Activated T-cell treated with anti-CD3 and anti-CD28 coated beads, Interleukin-2, amount 50 U/mL, for 48 hours (primary cell): ENCODE measurements at places on chromosomes 3 and 15.

DNA sequence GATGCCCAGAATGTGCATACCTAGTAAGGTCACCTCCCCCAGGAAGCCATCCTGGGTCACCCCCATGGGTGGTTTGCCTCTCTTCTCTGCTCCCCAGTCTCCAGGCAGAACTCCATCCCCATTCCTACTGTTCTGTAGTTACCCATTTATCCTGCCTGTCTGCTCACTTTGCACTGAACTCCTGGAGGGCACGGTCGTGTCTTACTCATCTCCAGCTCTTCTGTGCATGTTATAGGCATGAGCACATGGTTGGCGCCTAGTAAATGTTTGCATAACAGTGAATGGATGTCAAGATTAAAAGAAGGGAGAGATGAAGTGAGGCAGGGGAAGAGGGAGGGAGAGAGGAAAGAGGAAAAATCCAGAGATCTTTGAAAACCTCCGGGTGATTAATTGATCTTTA, 208.4 kb upstream of the TRIM42 start:
- no peak for DNase-seq

DNA sequence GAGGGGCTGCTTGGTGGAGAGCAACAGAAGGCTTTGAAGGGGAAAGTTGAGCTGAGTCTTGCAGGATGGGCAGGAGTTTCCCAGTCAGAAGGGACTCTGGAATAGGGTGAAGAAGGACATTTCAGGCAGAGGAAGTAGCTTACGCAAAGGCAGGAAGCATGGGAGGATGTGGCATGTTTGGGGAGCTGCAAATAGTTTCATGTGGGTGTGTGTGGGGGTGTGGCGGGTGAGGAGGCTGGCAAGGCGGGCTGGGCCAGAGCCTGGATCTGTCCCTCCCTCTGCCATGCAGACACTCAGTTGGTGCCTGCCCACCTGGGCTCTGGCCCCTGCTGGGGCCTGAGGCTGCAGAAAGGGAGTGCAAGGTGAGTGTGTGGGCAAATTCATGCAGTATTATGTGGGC, 10.4 kb downstream of the TEX264 start:
- no peak for DNase-seq

- DNase-seq, result no peak
Observed at GRCh38 chr15:26615927-26616302, 157.0 kb downstream of the GABRB3 start.

GRCh38 chr3:131688370-131688769, 185.6 kb upstream of the MRPL3 start:
- no peak for DNase-seq

GRCh38 chr3:70646635-70647034, 334.2 kb upstream of the MDFIC2 start:
- no peak for DNase-seq

- no peak for DNase-seq
Observed at GRCh38 chr15:88644741-88645140, 5.9 kb downstream of the ISG20 start.

GRCh38 chr3:109346770-109347295, 9.5 kb upstream of the DPPA4 start:
- no peak for DNase-seq

DNA sequence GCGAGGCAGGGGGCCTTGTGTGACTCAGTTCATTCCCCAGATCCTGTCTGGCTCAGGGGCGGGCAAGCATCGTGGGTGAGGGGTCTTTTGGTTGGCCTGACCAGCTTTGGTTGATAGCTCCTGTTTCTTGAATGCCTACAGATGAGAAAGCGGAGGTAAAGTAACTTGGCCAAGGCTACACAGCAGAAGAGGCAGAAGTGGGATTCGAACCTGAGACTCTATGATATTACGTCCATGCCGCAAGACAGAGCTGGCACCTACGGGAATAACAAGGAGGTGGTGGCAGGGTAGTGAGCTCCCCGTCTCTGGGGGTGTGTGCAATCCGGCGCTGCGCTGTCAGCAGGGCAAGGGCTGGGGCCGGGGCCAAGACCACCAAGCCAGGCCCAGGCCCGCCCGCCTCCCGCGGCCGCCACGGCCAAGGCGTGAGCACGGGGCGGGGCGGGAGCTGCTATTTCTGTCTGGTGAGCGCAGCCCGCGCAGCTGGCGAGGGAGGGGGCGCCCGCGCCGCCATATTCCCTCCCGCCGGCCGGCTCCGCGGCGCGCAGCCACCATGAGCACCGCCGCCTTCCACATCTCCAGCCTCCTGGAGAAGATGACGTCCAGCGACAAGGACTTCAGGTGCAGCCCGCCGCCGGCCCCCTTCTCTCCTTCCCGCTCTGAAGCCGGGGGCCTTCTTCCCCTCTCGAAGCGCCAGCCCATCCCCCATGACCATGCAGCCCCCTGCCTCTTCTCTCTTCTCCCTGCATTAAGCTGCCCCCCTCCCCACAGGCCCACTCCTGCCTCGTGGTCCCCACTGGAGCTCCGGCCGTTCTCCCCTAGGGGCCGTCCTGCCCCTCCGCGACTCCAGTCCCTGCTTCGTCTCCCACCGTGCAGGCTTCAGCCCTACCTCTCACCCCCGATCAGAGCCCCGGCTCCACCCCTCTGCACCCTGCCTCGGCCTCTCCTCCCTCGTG, at the start of gene CAND2:
CAND2 (plus strand) TSS at position 510 of the 953 bp plus-strand sequence; CDS start at position 551, 41 bp downstream.
- peak; percentile 46 for DNase-seq

- DNase-seq, result peak; percentile 44
Observed at GRCh38 chr15:60729850-60730458, 251.0 kb upstream of the ICE2 start.

GRCh38 chr3:188510366-188510765, 356.4 kb downstream of the LPP start:
- no peak for DNase-seq

GRCh38 chr3:72274493-72275330, 489.8 kb upstream of the PROK2 start:
- DNase-seq, result no peak

DNA sequence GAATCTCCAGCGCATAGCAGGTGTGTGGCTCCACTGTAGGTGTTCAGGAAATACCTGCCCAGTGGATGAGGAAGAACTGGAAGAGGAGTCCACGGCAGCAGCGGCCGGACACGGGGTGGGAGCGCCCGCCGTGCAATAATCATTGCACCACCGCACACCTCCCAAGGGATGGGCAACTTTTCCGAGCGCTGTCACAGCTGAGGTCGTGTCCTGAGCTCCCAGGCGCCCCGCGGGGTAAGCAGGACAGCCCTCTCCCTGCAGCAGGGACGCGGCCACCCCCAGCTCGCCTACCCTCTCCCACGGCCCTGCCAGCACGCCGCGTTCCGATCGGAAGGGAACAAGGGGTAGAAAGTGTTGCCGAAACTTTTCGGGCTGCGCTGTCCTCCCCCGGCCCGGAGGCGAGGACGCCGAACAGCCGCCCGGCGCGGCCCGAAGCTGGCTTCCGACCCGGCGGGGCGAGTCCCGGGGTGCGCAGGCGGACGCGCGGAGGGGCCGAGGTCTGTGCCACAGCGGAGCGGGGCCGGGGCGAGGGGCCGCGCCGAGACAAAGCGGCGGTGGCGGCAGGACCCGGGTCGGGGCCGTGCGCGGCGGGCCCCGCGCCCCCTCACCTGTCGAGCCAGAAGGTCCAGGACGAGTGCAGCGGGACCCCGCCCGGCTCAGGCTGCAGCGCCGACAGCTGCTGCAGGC, 475 bp downstream of the EIF4E3 start:
- peak; percentile 61 for DNase-seq

GRCh38 chr3:23691357-23691895, 114.3 kb upstream of the UBE2E1 start:
- DNase-seq, result no peak

DNA sequence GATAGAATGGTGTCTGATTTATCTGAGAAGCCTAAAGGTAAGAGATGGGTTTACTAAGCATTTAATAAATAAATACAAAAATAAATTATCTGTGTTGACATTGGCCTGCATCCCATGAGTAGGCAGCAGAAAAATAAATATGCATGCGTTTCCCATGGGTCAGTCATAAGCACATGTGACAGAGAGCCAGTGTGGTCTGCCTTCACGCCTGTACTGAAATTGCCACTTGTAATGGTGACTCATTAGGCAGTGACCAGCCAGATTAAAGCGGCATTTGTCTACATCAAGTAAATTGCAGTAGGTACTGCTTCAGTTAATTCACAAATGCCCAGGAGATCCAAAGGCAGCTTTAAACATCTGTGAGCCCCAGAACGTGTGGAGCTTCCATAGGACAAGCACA, 399.6 kb downstream of the NAALADL2 start:
- DNase-seq, result no peak

- DNase-seq, result no peak
Observed at GRCh38 chr3:127443581-127444375, 146.8 kb downstream of the TPRA1 start.

GRCh38 chr3:87835236-87835635, 223.6 kb downstream of the CGGBP1 start:
- DNase-seq, result no peak

DNA sequence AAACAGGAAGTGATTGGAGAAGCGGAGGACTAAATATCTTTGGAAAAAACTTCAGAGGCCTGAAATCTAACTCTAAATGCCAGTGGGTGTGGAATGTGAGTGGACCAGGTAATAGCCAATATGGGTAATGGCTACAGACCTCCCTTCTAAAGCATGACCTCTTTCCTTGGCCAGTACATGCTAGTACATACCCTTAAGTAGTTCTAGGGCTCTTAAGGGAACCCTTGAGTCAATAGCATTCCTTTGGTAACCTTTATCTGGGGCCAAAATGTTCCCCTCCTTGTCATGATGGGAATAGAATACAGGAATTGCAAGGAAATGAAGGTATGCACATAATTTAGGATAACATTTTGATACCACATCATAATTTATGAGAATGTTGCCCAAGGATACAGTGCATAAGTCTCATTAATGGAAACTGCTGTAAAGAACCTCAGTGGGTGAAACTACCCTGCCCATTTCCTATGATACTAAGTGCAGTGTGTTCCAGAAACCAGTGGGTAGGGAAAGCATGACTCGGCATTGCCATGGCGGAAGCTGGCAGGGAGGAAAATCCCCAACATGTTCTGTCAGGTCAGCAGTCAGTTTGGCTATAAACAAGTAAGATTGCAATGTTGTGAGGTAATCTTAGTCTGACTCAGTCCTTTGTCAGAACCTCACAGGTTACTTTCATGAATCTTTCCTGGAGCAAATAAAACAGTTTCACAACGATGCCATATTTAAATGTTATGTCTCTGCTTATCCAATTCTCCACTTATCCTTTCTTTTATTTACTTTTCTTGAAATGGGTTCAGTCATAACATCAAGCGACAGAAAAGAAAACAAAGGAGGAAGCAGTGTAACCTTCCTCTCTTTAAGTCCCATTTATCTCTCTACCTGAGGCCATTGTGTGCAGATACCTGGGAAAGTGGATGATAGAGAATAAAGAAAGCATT, 23.5 kb upstream of the RAP2B start:
- DNase-seq, result peak; percentile 74
